ENCODE measurements at places on chromosomes 4 and X. TPM values are rescaled to one million over a fixed set of nuclear protein-coding genes. Genes with fewer than 3 reads are reported as not detected.

GRCh38 chrX:119236623-119237561 is 807 bp downstream of the PGRMC1 start:
- peak overlapping the region; percentile 71 for H3K4me3 ChIP-seq
- H3K4me1 ChIP-seq: peaks cover 15% of the 10 kb centered on the region
- DNase-seq: no peak
- no peaks in the 10 kb centered on the region for H3K36me3 ChIP-seq

DNA sequence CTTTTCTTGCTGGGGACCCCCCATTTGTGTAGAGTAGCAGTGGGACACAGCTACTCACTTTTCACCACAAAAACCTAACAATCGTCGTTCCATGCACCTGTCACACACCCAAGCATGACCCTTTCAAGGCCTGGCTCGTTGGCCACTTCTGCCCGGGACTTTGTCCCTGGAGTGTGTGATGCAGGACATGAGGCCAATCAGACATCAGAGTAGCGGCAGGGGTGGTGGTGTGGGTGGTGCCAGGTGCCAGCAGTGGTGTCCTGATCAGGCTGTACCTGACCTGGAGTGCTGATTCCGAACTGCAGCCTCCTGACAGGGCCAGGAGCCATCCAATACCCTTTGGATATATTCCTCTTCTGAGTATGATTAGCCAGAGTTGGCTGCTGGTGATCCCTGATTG is 23.1 kb upstream of the PROM1 start:
- no peaks in the 10 kb centered on the region for H3K4me1 ChIP-seq
- peak; percentile 72 for DNase-seq
- no peak overlapping the region for H3K27ac ChIP-seq

DNA sequence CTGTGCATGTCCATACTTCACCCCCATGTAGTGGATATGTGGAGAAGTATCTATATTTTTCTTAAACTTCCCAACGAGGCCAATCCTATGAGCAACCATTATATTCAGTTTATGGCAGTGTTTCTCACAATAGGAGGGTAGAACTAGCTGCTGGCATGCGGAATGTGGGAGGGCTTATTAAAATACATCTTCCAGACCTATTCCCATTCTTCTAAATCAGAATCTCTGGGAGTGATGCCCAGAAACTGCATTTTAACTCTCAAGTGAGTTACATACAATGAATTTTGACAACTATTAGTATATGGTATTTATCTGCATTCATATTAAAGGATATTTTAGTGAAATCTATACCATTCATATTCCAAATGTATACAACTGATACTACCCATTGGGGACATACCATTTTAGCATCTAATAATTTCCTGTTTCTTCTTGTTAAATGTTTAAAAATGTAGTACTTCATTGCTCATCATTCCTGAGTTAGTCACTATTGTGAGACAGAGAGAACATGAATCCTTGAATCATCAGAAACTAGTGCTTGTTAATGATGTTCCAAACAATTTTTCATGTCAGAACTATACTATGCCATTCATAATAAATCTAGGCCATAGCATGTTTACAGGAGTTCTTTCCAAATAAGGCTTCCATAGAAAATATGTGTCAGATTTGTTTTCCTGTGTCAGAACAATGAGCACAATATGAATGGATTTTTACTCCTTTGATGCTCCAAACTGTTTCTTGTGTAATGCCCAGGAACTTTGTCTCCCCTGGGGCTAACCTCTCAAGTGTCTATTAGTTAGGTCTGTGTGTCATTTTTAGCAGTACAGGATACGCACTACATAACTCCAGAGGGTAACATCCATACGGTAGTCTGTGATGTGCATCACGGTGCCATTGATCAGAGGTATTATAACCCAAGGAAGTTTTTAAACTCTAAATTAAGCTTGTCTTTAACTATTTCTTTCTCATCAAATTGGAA is 198.8 kb upstream of the BMP3 start:
- H3K4me3 ChIP-seq: no peak overlapping the region
- H3K27ac ChIP-seq: no peak overlapping the region

DNA sequence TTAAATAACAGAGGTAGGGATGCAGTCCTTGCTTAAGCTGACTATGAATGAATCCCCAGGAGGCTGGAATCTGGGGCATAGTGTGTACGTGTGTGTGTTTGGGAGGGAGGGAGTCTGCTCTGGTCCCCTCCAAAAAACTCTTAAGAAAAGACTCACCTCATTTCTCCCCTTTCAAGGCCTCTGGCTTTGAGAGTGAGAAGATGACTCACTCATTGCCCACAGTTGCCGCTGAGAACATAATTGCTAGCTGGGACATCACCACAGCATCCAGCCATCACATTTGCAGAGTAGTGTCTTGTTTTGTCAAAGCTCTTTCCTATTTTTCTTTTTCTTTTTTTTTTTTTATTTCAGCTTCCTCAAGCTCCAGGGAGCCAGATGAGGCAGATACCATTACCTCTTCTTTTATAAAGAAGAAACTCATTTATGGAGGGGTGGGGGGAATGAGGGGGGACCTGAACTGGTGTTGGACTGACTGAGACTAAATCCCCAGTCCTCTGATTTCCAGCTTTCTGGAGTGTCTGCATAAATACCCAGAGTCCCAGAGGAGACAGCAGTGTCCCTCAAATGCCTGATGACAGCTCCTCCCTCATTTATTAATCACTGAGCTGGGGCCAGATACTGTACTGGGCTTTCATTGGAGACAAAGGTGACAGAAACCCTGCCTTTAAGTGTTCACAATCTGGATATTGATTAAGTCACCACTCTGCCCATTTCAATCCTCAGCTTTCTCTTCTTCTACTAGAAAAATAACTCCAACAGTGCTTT is 61.9 kb upstream of the LAS1L start:
- no peak for DNase-seq
- no peak overlapping the region for H3K4me3 ChIP-seq
- no peaks in the 10 kb centered on the region for H3K27me3 ChIP-seq
- H3K27ac ChIP-seq: peak overlapping the region; percentile 80
- H3K4me1 ChIP-seq: peaks cover 28% of the 10 kb centered on the region

DNA sequence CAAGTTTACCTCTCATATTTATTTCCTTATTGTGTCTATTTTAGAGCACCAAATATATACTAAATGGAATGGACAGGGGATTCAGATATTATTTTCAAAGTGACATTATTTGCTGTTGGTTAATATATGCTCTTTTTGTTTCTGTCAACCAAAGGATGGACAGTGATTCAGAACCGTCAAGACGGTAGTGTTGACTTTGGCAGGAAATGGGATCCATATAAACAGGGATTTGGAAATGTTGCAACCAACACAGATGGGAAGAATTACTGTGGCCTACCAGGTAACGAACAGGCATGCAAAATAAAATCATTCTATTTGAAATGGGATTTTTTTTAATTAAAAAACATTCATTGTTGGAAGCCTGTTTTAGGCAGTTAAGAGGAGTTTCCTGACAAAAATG is 6.2 kb downstream of the FGB start:
- no peaks in the 10 kb centered on the region for H3K4me1 ChIP-seq
- H3K4me3 ChIP-seq: no peak overlapping the region
- no peaks in the 10 kb centered on the region for H3K27me3 ChIP-seq
- H3K27ac ChIP-seq: no peak overlapping the region
- no peak for DNase-seq

DNA sequence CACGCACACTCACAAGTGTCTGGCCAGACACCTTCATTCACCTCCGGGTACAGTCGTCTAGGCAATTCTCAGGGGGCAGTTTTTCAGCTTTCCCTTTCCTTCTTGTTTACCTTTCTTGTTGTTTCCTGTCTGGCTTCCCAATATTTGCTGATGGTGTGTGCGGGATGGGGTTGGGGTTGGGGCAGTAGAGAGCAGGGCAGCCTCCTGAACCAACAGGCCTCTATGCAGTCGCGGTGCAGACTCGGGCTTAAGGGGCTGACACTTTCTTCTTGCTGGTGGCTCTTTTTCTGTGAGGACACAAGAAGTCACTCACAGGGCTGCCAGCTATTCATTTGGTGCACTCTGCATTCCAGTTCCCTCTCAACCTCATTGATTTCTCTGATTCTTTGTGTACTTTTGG is 56.4 kb downstream of the NBDY start:
- H3K36me3 ChIP-seq: no peaks in the 10 kb centered on the region
- peaks cover 6% of the 10 kb centered on the region for H3K4me1 ChIP-seq
- H3K27ac ChIP-seq: no peak overlapping the region
- no peaks in the 10 kb centered on the region for H3K27me3 ChIP-seq
- H3K4me3 ChIP-seq: no peak overlapping the region
- DNase-seq: no peak

DNA sequence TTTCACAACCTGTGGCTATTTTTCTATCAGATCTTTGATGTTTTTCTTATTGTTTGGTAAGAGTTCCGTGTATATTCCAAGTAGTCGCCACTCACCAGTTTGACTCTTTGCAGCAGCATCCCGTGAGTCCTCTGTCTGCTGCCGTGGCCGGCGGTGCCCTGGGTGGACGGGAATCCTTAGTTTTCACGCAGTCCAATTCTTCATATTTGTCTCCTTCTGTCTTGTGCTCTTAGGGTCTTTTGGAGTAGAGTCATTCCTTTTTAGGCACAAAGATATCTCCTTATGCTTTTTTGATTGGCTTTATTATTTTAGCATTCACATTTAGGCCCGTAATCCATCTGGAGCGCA is 94.9 kb upstream of the MSX1 start:
- DNase-seq: no peak
- no peak overlapping the region for H3K4me3 ChIP-seq
- H3K4me1 ChIP-seq: no peaks in the 10 kb centered on the region
- H3K27me3 ChIP-seq: no peaks in the 10 kb centered on the region
- H3K27ac ChIP-seq: no peak overlapping the region
- H3K36me3 ChIP-seq: no peaks in the 10 kb centered on the region

GRCh38 chr4:76354517-76355473 is 48.3 kb downstream of the STBD1 start:
- no peaks in the 10 kb centered on the region for H3K27me3 ChIP-seq
- no peak overlapping the region for H3K4me3 ChIP-seq
- no peaks in the 10 kb centered on the region for H3K36me3 ChIP-seq
- H3K27ac ChIP-seq: no peak overlapping the region

- H3K36me3 ChIP-seq: no peaks in the 10 kb centered on the region
- no peak overlapping the region for H3K27ac ChIP-seq
- H3K4me3 ChIP-seq: no peak overlapping the region
- no peak for DNase-seq
- H3K27me3 ChIP-seq: no peaks in the 10 kb centered on the region
- H3K4me1 ChIP-seq: no peaks in the 10 kb centered on the region
Measured at GRCh38 chrX:30971774-30972603, 82.9 kb upstream of the TAB3 start.

- H3K4me3 ChIP-seq: no peak overlapping the region
- no peaks in the 10 kb centered on the region for H3K4me1 ChIP-seq
- H3K36me3 ChIP-seq: no peaks in the 10 kb centered on the region
- H3K27ac ChIP-seq: no peak overlapping the region
- no peaks in the 10 kb centered on the region for H3K27me3 ChIP-seq
Measured at GRCh38 chr4:80463509-80463908, 128.0 kb downstream of the CFAP299 start.

DNA sequence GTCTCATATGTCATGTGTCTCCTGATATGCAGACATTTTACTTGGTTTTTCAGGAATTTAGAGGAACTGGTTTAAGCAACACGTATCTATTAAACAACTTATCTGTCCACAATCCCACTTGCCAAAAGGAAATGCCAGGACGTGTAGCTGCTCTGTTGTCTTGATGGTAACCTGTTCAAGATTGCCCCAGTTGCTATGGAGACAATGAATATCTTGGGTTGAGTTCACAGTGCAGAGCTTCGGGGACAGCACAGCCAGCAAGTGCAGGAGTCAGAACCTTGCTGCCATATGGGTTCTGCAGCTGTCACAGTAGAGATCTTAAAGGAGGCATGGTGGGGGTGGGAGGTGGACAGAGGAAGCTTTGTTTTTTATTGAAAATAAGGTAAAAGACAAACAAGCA is 28.7 kb upstream of the FAM9B start:
- DNase-seq: no peak
- no peaks in the 10 kb centered on the region for H3K27me3 ChIP-seq
- no peak overlapping the region for H3K4me3 ChIP-seq

GRCh38 chr4:169398316-169398715 is 127.6 kb upstream of the SH3RF1 start:
- H3K4me3 ChIP-seq: no peak overlapping the region
- no peak for DNase-seq
- H3K27ac ChIP-seq: no peak overlapping the region
- no peaks in the 10 kb centered on the region for H3K27me3 ChIP-seq

ABCG2 gene
- 7.4 TPM for total RNA-seq

SPATA4 gene
- not detected for total RNA-seq

DKK2 gene
- total RNA-seq: 0.49 TPM

POU3F4 gene
- not detected for total RNA-seq

TMSB15A gene
- not detected for total RNA-seq

DTHD1 gene
- total RNA-seq: 0.49 TPM

F8 gene
- 5.4 TPM for total RNA-seq

Data from vagina (tissue), 2 donors.